ENCODE measurements at places on chromosomes 5 and 9.

GRCh38 chr5:41252036-41252435, 38.7 kb upstream of the C6 start:
- no peak for DNase-seq

DNA sequence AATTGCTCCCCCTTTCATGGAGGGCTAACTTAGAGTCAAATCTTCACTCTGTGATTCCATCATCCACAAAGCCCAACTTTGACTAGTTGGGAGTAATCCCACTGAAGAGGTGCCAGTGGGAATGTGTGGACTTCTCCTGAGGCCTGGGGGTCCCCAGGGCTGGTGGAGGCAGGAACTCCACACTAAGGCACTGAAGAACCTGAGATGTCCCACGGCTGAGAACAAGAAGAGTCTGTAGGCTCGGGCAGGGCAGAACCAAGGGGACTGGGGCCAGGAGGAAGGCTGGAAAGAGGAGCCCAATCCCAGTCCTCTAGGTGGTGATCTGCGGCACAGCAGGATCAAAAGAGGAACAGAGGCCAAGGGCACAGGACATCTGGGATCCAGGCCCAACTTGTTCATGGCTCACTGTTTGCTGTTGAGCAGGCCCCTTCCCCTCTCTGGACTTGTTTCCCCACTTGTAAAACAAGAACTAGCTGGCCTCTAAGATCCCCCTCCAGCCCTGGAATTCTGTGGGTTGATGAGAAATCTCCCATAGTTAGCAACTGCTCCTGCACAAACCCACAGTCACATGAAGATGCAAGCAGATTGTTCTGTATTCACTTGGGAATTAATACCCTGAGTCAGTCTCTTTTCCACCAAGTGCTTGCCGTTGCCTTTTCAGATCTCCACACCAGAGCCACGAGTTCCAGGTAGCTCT, 32.7 kb upstream of the ALDH1B1 start:
- no peak for DNase-seq

DNA sequence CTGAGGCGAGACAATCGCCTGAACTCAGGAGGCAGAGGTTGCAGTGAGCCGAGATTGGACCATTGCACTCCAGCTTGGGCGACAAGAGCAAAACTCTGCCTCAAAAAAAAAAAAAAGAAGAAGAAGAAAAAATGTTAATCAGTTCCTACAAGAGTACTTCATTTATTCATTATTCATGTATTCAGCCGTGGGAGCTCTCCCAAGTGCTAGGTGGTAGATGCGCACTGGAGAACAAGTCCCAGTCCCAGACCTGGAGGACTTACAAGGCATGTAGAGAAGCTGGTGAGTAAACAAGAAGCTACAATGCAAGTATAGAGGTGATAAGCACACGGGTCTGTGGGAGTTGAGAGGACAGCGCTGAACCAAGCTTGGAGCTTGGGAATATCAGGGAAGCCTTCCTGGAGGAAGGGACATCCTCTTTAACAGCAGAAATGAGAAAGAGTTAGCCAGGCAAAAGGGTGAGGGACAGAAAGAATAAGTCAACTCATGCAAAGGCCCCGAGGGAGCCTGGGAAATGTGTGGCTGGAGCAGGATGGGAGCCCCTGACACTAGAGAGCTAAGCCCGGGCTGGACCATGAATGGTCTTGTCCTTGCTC, 17.4 kb upstream of the AQP7 start:
- no peak for DNase-seq

DNA sequence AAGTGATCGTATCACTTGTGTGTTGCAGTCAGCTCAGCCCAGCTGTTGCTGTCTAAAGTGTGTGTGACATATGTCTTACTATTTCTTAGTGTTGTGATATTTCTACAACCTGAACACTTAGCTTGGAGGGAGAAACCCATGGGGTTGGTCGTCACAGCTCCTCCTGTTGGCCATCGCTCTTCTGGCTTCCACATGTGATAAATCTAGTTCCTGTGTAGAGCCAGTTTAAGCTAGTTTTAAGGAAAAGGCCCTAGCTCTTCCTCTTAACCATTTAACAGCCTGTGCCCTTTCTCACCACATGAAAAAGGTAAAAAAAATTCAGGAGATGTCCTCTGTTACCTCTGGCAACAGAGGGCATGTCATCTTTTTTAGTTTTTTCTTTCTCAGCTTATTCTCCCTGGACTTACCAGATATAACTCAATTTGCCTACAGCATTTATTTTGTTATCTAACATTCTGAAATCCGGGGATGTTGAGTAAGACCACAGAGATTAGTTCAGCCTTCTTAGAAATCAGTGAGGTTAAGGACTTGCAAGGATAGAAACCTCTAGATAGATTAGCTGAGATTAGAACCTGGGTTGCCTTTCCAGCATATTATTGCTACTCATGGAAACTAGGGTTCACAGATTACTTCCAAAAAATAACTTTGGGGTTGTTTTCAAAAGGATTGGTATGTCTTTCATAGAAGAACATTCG, 100.4 kb downstream of the GAPVD1 start:
- DNase-seq: no peak

GRCh38 chr5:1502046-1502736, 21.6 kb downstream of the LPCAT1 start:
- DNase-seq: peak; percentile 17

GRCh38 chr9:7479300-7479699, 320.3 kb downstream of the DMAC1 start:
- DNase-seq: no peak

- peak; percentile 76 for DNase-seq
These were observed 5.4 kb upstream of the HBEGF start for GRCh38 chr5:140351609-140352334.

DNA sequence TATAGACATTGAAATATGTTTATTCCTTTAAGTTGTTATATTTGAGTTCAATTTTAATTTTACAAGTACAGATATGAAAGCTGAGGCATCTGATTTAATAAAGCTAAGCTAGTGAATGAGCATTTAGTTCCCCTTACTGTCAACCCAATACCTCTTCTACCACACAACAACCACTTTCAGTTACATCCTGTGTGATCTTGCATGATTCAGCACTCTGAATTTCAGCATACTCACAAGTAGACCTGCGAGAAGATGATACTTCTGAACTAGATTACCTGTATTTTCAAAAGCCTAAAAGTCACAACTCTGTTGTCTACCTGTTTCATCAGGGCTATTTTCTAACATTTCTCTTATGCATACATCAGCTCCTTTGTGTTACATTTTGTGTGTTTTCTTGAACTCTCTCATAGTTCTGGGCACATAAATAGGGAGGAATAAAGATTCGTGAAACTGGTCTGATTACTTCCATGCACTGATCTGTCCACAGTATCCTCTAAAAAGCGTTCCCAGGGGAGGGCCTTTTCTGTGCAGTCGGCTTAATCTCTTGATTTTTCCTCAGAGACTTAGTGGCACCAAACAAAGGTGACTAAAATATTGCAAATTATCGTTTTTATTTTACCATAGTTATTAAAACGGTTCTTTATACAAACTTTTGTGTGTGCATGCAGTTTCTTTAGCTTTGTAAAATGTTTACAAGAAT, 2025.5 kb upstream of the NUDT12 start:
- no peak for DNase-seq

- DNase-seq: no peak
These were observed 33.2 kb upstream of the IL7R start for GRCh38 chr5:35823347-35824098.

GRCh38 chr9:94668928-94669729, 29.8 kb upstream of the FBP1 start:
- DNase-seq: peak; percentile 44

DNA sequence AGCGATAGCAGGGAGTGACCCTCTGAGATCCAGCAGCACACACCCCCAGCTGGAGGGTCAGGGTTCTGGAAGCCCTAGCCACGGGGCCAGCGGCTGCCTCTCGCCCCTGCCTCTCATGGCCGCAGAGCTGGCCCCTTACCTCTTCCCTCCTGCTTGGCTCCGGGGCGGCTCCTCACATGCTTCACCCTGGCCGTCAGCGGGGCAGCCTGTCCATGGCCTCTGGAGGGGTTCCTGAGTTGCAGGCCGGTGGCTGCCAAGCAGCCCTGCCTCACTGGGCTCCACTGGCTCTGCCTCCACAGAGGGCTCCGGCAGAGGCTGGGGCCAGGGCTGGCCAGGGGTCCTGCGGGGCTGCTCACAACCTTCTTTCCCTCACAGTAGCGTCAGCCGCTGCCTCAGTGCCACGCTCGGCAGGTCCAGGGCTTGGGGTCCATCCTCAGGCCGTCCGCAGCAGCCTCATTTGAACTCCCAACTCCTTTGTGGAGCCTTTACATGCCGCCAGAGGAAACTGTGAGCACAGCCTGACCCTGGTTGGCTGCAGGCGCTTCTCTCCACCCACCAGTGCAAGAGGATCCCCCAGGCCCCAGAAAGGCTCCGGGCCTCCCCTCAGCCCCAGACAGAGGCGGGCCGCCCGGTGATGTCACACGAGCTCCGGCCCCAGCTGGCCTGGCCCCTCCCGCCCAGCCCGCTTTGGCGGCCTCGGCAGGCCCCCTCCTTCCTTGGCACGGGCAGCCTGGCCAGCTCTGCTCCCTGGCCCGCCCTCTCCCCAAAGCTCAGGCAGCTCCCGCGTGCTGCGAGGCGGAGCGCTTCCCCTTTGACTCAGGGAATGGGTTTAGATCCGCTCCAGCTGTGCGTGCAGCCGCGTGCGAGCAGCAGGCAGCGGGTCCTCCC, at the start of gene ANGPTL2:
ANGPTL2 (minus strand) TSS at position 460 of the 888 bp plus-strand sequence. CDS start 13,904 bp downstream, outside the sequence.
- DNase-seq: no peak

GRCh38 chr5:37197340-37198050, 51.7 kb downstream of the CPLANE1 start:
- DNase-seq: peak; percentile 18

DNA sequence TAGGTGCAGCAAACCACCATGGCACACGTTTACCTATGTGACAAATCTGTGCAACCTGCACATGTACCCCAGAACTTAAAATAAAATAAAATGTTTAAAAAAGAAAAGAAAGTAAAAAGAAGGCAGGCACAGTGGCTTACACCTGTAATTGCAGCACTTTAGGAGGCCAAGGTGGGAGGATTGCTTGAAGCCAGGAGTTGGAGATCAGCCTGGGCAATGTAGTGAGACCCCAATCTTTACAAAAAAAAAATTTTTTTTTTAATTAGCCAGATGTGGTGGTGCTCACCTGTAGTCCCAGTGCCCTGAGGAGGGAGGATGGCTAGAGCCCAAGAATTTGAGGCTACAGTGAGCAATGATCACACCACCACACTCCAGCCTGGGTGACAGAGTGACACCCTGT, 12.5 kb upstream of the LHFPL2 start:
- DNase-seq: no peak

DNA sequence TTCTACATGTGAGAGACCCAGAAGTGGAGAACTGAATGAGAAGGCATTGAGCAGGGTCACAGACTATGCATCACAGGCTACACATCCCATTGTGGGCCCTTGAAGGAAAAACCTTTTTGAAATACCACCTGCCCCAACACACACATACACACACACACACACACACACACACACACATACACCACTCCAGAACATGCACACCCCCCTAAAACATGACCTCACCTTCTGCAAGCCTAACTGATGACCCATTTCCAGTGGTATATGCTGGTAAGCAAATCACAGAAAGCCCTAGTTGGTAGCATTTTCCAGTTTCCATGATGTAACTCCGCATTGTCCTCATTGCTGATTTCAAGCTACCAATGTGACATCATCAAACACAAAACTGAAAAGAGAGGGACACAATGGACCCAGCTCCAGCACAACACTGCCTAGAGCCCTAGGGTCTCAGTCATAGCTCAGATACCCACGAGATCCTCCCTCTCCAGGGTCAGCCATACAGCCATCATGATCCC, 36.4 kb downstream of the THBS4 start:
- no peak for DNase-seq

GRCh38 chr5:181255836-181256578, 4.9 kb downstream of the TRIM52 start:
- no peak for DNase-seq

DNA sequence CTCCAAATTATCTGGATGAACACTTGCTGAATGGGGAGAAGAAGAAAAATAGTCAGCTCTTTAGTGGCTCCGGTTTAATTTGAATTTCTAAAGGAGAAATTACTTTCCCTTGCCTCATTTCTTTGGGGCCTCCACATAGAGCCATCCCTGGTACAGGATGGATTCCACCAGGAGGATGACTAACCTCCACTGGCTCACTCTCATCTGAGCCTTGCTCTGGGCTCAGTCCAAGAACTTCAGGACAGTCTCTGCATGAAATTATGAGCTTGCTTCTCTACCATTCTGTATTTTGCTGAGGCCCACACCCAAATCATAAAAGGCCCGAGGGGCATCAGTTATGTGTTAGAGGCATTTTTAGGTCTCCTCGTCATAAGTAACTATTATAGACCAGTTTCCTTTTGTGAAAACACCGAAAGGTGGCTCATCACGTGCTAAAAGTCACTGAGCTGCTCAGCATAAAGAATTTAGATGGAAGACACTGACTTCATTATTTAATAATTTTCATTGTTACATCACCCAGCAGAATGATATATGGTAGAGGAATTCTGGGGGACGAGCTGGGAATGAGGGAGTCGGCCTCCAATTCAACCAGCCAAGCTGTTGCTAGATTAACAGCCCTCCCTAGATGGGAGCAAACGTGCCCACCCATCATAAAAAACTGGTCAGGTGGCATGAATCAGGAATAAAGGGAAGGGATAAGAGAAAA, 222.1 kb downstream of the TARS1 start:
- no peak for DNase-seq

GRCh38 chr9:94870793-94871558, 144.5 kb downstream of the AOPEP start:
- DNase-seq: peak; percentile 92

- no peak for DNase-seq
These were observed 1116.0 kb upstream of the SEMA6A start for GRCh38 chr5:117690612-117691011.

DNA sequence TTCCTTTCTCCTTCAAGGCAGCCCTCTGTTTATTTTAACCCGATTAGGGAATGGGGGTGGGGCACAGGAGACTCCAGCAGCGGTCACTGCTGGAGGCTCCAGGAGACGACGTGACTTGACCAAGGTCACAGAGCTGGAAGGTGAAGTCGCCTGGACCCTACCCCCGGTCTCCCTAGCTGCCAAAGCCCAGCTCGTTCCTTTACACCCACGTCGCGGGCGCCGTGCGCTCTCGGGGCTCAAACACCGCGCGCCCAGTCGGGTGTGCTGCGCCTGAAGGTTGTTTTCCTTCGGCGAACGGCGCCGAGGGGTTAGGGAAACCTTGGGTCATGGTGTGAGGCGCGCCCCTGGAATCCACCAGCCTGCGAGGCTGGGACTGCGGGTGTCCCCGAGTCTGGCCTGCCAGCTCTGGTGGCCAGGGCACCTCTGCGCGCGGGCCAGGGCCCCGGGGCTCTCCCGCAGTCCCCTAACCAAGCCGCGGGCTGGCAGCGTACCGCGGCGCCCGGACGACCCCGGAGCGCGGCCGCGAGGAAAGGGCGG, 747 bp upstream of the UNC5A start:
- DNase-seq: no peak

GRCh38 chr9:125280945-125281344, 19.3 kb downstream of the GAPVD1 start:
- no peak for DNase-seq

DNA sequence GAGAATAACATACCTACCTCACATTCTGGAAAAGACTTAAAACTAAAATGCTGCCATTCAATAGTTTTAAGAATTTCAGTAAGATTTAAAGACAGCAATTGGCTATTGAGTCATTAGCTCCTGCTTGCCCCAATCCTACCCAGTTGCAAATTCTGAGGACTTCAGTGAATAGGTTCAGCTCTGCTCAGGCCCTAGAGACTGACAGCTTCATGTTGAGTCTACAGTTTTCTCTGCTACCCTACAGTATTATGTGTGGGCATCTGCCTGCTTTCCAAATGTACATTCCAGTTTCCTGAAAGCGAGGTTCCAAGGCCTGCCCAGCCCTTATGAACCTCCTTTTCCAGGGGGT, 61.5 kb downstream of the ARSB start:
- no peak for DNase-seq

- no peak for DNase-seq
These were observed 561.1 kb downstream of the RAB3C start for GRCh38 chr5:59143926-59144333.

- no peak for DNase-seq
These were observed 100.7 kb downstream of the NLN start for GRCh38 chr5:65822710-65823109.
